ENCODE measurements at places on chromosomes 5 and 9.
A peak's percentile ranks its signal among the peaks of the same experiment; 100 is the strongest.

DNA sequence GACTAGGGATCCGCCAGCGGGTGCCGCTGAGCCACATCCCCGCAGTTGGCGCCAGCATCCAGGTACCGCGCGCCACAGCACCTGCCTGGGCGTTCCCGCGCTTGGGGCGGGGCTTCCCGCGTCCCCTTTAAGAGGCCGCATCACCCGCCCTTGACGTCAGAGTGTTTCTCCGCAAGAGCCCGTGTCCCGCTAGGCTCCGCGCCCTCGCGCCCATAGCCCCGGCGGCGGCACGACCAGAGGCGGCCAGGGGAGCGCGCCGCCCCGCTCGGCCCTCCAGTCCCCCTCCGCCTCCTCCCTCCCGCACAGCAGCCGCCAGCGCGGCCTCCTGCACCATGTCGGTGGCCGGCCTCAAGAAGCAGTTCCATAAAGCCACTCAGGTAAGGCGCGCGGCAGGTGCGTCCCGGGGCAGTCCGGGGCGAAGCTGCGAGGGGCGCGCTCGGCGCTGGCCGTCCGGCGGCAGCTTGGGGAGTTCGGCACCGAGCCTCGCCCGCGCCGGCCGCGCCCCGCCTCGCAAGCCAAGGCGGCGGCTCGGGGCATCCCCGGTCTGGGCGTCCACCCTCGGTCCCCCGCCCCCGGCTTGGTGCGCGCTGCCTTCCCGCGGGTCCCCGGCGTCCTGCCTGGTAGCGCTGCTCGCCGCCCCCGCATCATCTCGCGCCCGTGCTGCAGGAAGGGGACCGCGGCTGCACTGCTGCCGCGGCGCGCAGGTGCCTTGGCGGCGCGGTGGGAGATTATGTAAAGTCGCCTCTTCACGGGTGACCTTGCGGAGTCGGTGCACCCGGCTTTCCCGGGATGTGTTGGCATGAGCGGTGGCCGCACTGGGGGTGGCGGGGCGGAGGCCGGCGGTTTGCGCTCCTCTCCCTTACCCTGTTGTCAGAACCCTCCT, at the start of gene SH3GL2:
SH3GL2 (plus strand) TSS at position 156 of the 883 bp plus-strand sequence.
- DNase-seq, result no peak

GRCh38 chr9:21082671-21083070, 4.9 kb upstream of the IFNB1 start:
- DNase-seq, result no peak

DNA sequence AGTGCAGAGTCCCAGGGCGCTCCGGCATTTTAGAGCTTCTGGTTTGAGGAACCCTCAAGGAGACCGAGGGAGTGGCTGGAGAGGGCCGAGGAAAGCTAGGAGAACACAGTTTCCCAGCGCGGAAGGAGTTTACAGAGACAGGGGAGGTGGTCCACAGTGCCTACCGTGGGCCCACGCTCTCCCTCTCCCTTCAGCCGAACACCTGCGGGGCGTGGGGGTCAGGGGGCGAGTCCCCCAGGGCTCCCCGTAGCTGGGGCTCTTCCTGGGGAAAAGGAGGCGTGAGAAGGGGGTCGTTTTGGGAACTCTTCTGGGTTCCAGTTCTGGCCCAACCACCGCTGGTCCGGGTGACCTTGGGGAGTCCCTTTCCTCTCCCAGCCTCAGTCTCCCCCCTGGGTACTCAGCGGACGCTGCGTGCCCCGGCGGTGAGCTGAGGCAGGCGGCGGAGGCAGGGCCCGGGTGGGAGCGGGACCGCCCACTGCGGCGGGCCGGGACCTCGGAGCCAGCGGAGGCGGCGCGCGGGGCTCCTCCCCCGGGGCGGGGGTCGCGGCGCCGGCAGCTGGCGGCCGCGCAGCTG, 368 bp upstream of the FRMPD1 start:
- DNase-seq, result no peak

- DNase-seq, result peak; percentile 79
These were observed 56.8 kb downstream of the NIPAL4 start for GRCh38 chr5:157516626-157517325.

DNA sequence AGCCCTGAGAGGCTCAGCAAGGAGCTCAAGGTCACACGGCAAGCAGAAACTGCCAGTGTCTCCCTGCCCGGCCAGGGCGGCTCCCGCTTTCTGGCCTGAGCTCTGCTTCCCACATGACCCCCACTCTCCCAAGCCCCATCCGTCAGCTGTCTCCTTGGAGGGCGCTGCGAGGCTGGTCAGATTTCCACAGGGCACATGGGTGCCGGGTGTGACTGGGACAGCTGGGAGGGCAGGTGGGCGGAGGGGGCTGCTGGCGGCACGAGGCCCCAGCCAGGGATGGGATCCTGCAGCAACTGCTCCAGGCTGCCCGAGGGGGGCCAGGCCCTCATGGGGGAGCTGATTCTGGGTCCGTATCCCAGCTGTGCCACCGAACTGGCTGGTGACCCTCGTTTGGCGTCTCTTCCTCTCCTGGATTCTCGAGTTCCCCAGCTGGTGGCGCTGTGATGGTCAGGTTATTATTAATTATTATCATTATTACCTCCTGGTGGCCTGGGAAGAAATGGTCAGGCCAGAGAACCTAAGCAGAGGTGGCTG, 12.9 kb upstream of the WDR38 start:
- no peak for DNase-seq

DNA sequence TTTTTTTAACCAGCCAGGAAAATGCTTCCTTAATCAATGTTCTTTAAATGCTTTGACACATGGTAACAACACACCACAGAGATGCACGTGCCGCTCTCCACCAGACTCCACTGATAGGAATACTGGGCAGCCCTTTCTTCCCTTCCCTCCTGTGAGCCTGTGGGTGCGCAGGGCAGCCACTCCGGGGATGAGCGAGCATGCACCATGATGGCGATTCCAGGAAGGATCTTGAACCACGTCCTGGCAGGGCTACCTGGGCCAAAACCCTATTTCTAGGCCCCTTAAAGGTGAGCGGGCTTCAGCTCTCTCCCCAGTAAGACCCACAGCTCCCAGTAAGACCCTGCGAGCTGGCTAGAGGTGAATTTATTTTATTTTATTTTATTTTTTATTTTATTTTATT, 128.2 kb downstream of the MVB12B start:
- DNase-seq, result no peak

DNA sequence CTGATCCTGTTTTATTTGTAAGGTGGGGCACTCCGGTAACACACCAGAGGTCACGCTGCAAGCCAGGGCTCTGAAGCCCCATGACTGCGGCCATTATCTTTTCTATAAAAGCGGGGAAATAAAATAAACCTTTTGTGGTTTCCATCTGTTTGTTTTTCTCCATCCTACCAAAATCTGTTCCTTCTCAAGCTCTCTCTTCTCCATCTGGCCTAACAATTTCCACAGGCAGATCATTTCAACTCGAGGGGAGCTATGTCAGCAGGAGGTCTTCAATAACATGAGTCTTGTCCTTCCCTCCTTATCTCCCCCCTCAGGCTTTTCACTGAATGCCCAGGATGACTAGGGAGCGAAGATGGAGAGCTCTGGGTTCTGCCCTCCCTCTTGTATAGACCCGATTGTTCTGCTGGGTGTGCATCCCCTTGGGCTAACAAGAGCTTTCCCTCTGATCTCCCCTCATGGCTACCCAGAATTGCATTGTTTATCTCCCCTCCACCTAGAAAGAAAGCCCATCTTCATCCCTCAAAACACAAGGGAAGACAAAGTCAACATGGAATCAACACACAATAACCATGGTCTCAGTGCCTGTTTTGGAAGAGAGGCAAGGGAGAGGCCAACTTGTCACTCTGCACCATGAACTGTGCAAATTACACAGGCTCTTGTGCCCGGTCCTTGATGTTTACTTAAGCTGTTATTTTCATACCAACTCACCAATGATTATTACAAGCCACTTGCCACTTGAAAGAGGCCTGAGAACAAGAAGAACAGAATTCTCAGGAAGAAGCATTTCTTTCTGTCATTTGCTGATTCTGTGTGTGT, 187.8 kb downstream of the FANCC start:
- no peak for DNase-seq

GRCh38 chr9:111890334-111890733, 6.3 kb upstream of the UGCG start:
- DNase-seq, result no peak

GRCh38 chr5:18802336-18802735, 1168.1 kb downstream of the TAF11L14 start:
- DNase-seq, result no peak

DNA sequence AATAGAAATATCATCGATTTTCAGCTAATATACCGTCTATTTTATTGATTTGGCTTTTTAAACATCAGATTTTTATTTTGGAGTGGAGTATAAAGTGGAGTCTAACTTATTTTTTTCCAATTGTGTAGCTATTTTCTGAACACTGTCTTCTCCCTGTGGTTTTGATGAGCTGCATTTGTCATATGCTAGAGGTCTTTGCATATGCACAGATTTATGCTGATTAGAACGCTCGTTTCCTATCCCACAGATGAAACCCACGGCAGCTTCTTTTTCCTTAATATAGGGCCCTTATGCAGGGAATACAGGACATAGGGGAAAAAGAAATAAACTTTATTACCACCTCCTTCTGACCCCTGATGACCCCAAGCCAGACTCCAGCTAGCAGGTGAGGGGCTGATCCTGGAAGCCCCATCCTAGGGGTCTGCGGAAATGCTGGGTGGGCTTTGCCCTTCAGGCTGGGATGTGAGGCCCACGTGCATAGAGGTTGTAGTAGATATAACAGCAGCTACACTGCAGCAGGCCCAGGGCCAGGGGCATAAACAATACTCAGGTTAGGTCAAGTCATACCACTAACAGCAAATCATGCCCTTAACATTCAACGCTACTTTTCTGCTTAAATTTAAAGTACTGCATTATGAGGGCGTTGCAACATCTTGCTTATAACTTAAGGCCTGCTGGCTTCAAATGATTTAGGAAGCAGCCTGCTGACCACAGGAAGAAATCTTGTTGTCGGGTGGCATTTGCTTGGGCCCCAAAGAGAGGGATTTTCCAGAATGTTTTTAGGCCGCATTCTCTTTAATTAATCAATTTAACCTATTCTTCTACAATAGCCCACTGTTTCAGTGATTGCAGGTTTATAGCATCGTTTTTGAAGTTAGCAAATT, 28.5 kb downstream of the MVB12B start:
- no peak for DNase-seq

DNA sequence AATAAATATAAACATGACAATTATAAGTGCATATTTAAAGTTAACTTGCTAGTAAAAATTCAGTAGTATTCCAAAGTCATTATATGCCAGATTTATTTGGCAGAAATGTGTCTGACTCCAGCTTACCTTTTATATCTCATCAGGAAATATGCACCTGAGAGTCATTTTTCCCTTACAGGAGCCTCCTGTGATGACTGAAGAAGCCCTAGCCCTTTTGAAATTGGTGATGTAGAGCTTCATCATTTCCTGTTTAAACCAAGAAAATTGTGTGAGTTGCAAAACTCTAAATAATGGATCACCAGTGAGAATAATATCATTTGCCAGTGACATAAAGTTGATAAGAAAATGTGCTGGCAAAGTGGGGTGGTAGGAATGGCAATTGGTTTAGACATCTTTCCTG, 42.1 kb upstream of the CTNND2 start:
- no peak for DNase-seq

- no peak for DNase-seq
These were observed 171.5 kb downstream of the EFNA5 start for GRCh38 chr5:107499237-107499636.

- no peak for DNase-seq
These were observed 61.9 kb upstream of the GPBP1 start for GRCh38 chr5:57111993-57112392.

DNA sequence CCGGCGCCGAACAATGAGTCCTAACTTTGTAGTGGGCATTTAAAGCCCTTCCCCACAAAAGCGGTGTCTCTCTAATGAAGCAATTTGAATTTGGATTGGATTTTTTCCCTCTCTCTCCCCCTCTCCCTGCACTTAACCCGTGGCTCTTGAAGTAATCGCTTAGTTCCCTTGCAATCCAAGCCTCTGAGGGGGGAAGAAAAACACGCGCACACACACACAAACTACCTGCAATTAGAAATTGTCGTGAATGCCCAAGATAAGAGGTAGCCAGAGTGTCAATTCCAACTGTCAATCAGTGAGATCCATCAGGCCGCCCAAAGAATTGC, 1.2 kb downstream of the LHX6 start:
- no peak for DNase-seq

DNA sequence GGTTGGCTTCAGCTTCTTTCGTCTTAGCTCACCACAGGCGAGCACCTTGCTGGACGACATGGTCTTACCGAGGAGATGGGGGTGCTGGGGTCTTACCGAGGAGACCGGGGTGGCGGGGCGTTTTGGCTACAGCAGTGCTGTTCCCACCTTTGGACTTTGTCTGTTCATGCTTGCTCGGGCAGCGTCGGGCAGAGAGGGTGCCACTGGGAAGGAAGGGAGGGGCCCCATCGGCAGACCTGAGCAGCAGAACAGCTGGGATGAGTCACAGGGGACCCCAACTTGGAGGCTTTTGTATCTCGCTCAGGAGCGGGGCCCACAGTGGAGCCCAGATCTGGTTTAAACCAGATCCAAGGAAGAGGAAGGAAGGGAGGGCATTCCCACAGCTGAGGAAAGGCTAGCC, 106.0 kb upstream of the CACNA1B start:
- DNase-seq, result no peak

DNA sequence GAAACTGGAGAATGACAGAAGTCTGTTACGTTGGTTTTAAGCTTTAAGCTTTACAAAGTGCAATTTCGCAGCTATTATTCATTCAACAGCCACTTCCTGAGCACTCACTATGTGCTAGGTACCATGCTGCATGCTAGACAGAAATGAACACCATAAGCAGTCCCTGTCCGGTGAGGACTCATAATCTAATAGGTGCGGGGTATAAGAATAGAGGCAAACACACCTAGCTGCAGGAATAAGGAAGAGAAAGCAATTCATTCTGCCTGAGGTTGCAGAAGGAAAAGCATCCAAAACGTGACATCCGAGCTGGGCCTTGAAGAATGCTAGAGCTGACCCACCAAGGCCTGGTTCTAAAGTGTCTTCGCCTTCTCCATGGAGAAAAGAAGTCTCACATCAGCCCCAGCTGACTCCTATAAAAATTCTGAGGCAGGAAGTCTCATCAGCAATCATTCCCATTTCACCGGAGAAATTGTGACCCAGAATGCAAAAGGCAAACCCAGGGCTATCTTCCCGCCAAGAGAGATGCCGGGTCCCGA, 542 bp downstream of the FKBP15 start:
- DNase-seq, result no peak

GRCh38 chr5:122944051-122944450, 92.5 kb downstream of the PPIC start:
- DNase-seq, result no peak

DNA sequence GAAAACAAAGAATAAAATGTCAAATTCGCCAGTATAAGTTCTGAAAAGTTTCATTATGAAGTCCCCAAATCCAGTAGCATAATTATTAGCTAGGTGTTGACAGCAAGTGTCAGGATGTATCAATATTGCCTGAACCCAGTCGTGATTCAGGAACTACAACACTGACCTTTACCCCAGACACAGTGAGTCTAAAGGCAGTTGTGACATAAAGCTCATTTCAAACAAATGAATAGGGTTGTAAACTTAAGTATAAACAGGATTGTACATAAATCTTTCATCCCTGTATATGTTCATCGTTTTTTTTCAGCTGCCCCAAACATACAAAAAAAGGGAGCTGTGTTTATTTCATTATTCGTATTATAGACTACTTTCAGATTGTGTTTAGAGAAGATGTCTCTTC, 385.7 kb downstream of the PLK2 start:
- no peak for DNase-seq

All from foreskin fibroblast (primary cell).